ENCODE measurements at places on chromosomes 16 and 17. TPM values are rescaled to one million over a fixed set of nuclear protein-coding genes. Genes with fewer than 3 reads are reported as not detected.

- no peak for DNase-seq
These were observed 87.5 kb upstream of the GSE1 start for GRCh38 chr16:85525420-85526184.

DNA sequence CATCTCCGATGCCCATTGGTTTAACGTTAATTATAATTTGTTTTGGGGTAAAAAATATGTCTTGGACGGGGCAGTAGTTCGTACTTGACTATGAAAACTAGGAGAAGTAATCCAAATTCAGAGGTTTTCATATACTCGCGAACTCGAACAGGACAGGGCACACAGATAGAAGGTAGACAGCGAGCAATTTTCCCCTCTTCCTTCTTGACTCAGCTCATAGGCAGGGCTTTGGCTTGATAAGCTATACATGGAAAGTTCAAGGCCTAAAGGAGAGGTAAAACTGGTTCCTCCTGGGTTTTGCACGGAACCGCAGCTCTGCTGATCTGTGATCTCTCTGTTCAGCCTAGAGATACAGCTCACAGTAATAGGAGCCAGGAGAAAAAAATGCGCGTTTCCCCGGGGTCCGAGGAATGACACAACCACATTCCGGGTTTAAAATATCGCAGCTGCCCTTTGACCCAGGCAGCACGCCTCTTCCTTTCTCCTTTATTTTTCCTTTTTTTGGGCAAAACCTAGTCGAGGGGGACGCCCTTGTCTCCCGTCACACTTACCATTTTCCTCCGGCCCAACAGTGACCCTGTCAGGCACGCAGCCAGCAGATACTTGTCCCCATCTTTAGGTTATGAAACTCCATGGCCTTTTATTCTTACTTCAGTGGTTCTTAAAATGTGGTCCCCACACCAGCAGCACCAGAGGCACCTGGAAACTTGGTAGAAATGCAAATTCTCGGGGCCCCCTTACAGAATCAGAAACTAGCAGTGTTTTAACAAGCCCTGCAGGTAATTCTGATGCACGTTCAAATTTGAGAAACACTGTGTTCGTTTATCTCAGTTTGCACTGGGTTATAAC, 1.7 kb upstream of the LASP1 start:
- no peak for DNase-seq

DNA sequence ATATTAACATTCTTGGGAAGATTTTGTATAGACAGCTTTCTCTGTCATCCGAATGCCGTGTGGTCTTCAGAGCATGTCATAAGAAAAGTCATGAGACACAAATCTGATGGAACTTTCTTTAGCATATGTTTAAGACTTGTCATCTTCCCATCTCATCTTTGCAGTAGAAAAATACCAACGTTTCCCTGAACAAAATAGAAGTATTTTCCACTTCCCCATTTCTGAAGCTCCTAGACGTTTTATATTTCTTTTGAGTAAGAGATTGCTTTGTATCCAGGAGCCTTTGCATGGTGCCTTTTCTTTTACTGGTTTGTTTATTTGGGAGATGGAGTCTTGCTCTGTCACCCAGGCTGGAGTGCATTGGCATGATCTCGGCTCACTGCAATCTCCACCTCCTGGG, 235.1 kb downstream of the PRKCA start:
- DNase-seq, result no peak

GRCh38 chr16:25258861-25259179, 1.2 kb upstream of the ZKSCAN2 start:
- no peak for DNase-seq

ACSM2B gene
- total RNA-seq, result not detected

CMTM1 gene
- 8.1 TPM for total RNA-seq
